ENCODE measurements at places on chromosomes 11 and 22. TPM values are rescaled to one million over a fixed set of nuclear protein-coding genes. Genes with fewer than 3 reads are reported as not detected.

ADORA2A gene
- 113 TPM for total RNA-seq

DGCR6 gene
- total RNA-seq = 0.26 TPM

ELMOD1 gene
- total RNA-seq = 0.53 TPM

GTSE1 gene
- total RNA-seq = 15.4 TPM

ALX4 gene
- not detected for total RNA-seq

OR4A16 gene
- total RNA-seq = not detected

FOLR2 gene
- not detected for total RNA-seq

NUDT8 gene
- total RNA-seq = 16.3 TPM

TRIM51 gene
- total RNA-seq = not detected

CCDC87 gene
- total RNA-seq = 0.21 TPM

SEPTIN3 gene
- 0.07 TPM for total RNA-seq

IRAG1 gene
- 0.13 TPM for total RNA-seq

DTX4 gene
- 0.21 TPM for total RNA-seq

MMP12 gene
- total RNA-seq = not detected

CARS1 gene
- 67.5 TPM for total RNA-seq

RPS3 gene
- total RNA-seq = 4,239 TPM

P2RY6 gene
- total RNA-seq = 0.13 TPM

KRTAP5-5 gene
- total RNA-seq = not detected

KIRREL3 gene
- total RNA-seq = not detected

OR51B5 gene
- not detected for total RNA-seq

LRRC32 gene
- 16.1 TPM for total RNA-seq

FGF3 gene
- not detected for total RNA-seq

Data from pulmonary artery endothelial cell (primary cell).